Sciatic nerve (tissue), 2 donors: ENCODE measurements at places on chromosomes 2 and 18. TPM values are rescaled to one million over a fixed set of nuclear protein-coding genes. Genes with fewer than 3 reads are reported as not detected.

LYG2 gene
- not detected for total RNA-seq

AGXT gene
- not detected for total RNA-seq

DNA sequence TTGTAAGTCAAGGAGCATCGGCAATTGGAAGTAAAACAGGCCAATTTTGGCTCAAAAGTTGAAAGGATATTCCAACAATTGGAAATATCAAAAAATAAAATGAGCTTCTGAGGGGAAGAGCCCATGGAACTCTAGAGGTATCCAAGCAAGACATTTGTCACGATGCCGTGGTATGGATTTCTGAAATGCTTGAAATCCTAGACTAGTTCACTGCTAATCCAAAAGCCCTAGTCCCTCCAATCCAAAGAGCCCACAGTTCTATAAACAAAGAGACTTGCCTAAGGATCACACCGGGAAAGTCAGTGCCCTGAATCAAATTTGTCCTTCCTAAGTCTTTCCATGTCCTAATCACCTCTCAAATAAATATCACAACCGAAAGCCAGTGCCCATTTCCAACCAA is 85.1 kb downstream of the CLHC1 start:
- no peak for DNase-seq

GRCh38 chr2:133461484-133461883 is 106.8 kb downstream of the NCKAP5 start:
- no peak for DNase-seq

- DNase-seq: no peak
Observed at GRCh38 chr2:160278101-160278878, 78.2 kb upstream of the ITGB6 start.

- DNase-seq: no peak
Observed at GRCh38 chr18:62485684-62486083, 37.1 kb upstream of the ZCCHC2 start.
